Cerebellum (tissue), 4 donors: ENCODE measurements at places on chromosomes 7 and 10. TPM values are rescaled to one million over a fixed set of nuclear protein-coding genes. Genes with fewer than 3 reads are reported as not detected.

Gene CYP3A7
- total RNA-seq = 0.45 TPM

Gene ALDH18A1
- 36.3 TPM for total RNA-seq

Gene OTUD1
- 10.3 TPM for total RNA-seq

Gene TMEM178B
- total RNA-seq = 50.7 TPM

Gene PON3
- total RNA-seq = 0.36 TPM

GRCh38 chr7:105756367-105756766 lies 120.0 kb downstream of the ATXN7L1 start:
- DNase-seq = no peak

DNA sequence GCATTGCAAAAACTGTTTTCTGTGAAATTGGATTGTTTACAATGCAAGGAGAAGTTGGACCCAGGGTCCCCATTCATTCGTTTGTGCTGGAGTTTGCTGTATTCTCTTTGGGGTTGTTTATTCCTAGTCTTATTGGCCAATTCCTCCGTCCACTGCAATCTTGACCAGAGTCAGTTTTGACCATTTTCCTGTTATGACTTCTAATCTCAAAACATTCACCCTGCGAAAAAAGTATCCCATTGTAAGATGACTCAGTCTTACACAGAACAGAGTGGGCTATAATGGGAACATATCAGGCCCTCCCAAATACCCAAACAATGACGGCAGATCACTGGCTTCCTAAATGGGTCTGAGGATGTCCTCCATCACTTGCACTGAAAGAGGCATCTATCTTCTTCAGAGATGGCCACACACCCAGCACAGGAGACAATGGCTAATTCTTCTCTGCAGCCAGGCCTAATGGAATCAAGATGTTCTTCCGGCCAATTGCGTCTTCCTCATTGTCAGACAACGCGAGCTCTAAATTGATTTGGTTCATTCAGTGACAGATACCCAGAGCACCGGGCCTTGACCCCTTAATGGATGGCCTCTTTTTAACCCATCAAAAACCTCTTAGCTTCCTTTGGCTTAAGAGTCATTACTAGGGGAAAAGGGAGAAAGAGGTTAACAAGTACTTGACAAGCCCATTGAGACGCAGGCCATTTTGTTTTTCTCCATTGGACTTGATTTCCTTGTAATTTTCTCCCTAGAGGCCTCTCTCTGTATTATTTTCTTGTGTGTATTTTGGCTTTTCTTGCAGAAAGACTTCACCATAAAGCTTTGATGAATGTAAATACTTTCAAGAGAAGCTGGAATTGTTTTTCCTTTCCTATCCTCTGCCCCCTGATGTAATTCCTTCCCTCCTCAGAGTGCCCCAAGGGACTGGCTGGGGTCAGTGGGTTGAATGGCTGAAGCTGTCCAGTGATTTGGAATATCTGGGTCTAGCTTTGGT lies 129.6 kb downstream of the PRPF18 start:
- no peak for DNase-seq

DNA sequence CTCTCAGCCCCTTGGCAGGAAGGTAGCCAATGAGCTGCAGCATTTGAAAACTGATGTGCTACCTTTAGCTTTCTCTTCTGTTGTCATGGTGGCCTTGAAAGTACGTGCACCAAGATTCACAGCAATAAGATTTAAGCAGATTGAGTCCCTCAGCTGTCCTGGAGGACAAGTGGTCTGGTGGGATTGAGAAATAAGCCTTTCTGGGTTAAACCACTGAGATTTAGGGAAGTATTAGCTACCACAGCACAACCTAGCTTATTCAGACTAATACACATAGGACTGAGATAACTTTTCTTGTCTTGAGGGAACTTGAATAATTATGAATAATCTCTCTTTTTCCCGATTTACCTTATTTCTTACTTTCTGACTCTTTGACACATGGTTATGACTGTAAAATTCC lies 324.0 kb downstream of the PTEN start:
- no peak for DNase-seq

GRCh38 chr10:111072232-111072631 lies 4.6 kb upstream of the ADRA2A start:
- DNase-seq = no peak

- DNase-seq = peak; percentile 25
Observed at GRCh38 chr7:31782411-31782991, 95.5 kb downstream of the PPP1R17 start.

GRCh38 chr10:29078919-29079318 lies 210.0 kb upstream of the LYZL1 start:
- no peak for DNase-seq

- no peak for DNase-seq
Observed at GRCh38 chr7:139994356-139994755, 68.4 kb downstream of the PARP12 start.

- DNase-seq = no peak
Observed at GRCh38 chr7:130639388-130639787, 29.2 kb downstream of the COPG2 start.

DNA sequence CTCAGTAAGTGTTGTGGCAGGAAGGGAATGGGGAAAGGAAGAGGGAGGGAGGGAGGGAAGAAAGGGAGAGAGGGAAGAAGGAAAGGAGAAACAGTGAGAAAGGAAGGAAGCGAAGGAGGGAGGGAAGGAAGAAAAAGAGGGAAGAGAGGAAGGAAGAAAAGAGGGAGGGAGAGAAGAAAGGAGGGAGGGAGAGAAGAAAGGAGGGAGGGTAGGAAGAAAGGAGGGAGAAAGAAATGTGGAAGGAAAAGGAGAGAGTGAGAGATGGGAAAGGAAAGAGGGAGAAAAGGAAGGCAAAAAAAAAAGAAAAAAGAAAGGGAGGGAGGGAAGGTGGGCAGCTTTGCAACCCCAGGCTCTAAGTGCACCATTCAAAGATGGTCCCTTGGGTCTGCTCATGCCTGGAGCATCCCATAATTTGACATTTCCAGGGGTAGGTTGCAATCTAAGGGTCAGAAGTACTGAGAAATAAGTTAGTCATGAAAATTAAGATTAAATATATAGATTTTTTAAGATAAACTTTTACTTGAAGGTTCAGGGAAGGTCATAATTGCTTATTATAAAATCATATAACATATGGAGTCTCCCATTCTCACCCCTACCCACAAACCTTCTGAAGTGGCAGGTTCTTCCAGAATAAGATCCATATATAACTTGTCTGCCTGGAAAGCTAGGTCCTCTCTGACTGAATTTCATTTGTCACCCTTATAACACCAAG lies 249.2 kb downstream of the PLXNA4 start:
- no peak for DNase-seq

- DNase-seq = peak; percentile 28
Observed at GRCh38 chr7:13414661-13415107, 574.8 kb downstream of the ETV1 start.

- no peak for DNase-seq
Observed at GRCh38 chr7:140200061-140200989, 23.5 kb upstream of the KDM7A start.
